ENCODE measurements at places on chromosomes 2 and 18. TPM values are rescaled to one million over a fixed set of nuclear protein-coding genes. Genes with fewer than 3 reads are reported as not detected.

Gene CNDP1
- polyA plus RNA-seq, result 0.12 TPM

Gene TXNDC9
- polyA plus RNA-seq, result 11.2 TPM

Gene MSTN
- 0.06 TPM for polyA plus RNA-seq

Gene AOX1
- 0.18 TPM for polyA plus RNA-seq

Gene NPPC
- 0.33 TPM for polyA plus RNA-seq

Gene CDC42EP3
- 21.2 TPM for polyA plus RNA-seq

Gene OBSL1
- polyA plus RNA-seq, result 0.12 TPM

Gene MAPK4
- not detected for polyA plus RNA-seq

Gene CFC1
- not detected for polyA plus RNA-seq

Gene SNORC
- polyA plus RNA-seq, result 1.5 TPM

Gene HK2
- 13.0 TPM for polyA plus RNA-seq

Gene HRH4
- polyA plus RNA-seq, result 0.03 TPM

Gene EPHA4
- 9.5 TPM for polyA plus RNA-seq

Gene EMX1
- polyA plus RNA-seq, result not detected

Gene DYSF
- 0.12 TPM for polyA plus RNA-seq

Gene OSR1
- polyA plus RNA-seq, result not detected

Gene PAX3
- polyA plus RNA-seq, result not detected

Gene CELF4
- not detected for polyA plus RNA-seq
